Panc1 (cell line): ENCODE measurements at places on chromosomes 7 and 10.

DNA sequence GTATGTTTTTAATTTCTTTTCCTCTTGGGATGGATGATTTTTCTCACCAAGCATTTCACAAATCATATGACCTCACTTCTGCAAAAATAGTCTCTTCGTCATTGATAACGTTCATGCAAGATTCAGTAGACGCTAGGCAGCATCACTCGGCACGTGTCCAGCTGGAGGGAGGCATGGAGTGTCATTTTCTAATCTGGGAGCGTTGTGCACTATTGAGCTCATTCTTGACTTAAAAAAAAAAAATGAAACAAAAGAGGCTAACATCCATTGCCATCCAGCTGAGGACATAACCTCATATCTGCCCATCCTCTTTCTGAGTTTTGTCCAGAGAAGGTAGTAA lies 56.2 kb downstream of the COL17A1 start:
- no peak for DNase-seq

DNA sequence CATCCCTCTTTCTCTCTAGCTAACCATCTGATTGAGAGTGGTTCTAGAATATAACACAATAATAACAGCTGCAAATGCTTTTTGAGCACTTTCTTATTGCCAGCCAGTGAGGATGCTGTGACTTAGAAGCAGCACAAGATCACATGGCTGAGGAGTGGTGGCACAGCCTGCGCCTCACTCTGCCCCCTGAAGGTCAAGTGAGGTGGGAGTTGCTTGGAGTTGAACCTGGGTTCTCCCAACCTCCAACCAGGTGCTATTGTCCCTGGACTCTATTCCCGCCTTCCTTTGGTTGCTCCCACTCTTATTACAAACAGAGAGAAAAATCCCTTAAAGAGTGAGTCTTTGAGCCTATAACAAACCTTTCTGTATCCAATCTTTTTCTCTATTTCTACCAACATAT lies 280.3 kb upstream of the PODXL start:
- no peak for DNase-seq

DNA sequence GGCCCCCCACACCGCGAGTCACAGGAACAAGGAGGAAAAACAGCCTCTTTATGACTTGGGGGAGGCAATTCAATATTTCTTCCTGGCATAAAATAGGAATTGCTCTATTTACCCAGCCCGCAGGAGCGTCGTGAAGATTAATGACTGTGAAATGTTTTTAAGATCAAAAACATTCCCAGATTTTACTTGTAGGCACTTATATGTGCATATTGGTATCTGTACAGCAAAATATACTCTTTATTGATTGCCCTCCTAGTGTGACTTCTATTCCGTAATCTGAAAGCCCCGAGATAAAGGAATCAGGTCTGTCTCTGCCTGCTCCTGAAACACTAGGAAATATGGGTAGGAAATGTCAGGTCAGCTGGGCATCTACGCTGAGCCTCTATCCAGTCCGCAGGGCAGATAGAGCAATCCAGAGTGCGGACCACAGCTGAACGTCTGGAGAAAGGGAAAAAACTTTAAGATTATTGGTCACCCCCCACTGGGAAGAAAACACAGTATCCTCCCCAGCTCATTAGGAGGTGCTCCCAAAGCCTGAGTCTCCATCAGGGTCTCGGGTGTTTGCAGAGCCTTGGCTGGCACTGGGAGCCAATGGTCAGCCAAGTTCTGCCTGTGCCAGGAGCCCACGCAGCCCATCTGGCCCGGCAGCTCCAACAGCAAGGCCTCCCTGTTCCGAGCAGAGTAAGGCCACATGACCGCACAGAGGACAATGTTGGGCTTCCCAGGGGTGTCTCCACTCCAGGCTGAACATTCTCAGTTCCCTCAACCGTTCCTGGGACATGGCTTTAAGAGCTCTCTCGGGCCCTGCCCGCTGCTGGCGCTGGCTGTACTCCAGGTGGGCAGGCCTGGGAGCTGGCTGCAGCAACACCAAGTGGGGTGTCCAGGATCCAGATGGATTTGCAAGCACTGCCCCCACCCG lies 7.7 kb downstream of the CTBP2 start:
- DNase-seq = no peak

DNA sequence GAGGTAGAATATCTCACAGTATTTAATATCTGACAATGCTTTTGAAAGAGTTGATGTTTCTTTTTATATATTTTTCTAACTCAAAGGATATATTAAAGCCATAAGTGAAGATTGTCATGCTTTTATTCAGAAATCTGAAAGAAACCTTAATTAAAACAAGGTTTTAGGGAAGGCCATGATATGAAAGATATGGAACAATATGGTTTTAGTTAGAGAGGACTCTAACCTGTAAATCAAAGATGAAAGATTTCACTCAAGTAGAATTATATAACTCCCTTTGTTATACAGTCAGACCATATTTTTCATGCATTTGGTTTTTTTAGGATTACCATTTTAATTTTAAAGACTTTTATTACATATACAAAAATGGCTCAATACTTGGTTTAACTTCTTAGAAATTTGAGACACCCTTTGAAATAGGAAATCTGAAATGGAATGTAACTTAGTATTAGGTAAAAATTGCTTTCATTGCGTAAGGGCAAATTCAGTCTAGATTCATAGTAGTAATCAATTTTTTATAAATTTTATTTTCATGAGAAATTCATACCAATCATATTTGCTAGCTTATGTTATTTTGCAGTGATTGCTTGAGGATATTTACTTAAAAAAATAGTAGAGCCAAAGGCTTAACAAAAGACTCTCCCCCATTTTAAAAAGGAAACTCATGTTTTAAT lies 119.8 kb downstream of the TWIST1 start:
- no peak for DNase-seq

- no peak for DNase-seq
These were observed 96.8 kb downstream of the RAB18 start for GRCh38 chr10:27600930-27601329.

- DNase-seq = no peak
These were observed 77.2 kb downstream of the CDH23 start for GRCh38 chr10:71473671-71474599.

GRCh38 chr10:97228130-97228774 lies 42.5 kb upstream of the SLIT1 start:
- DNase-seq = no peak

DNA sequence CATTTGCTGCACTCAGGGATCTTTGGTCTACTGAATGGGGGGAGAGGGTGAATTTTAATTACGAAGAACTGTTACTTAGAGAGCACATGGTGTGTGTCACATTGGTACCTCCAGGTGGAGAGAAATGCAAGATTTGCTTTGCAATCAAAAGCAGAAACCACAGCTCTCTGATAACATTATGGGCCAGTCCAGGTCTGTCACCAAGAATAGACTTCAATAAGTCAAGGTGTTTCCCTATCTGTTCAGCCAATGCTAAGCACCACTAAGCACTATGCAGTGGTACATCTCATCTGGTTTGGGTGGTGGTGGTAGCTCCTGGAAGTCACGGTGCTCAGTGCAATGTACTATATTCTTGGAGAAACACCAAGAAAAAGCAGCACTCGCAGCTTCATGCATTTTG lies 119.6 kb upstream of the AFAP1L2 start:
- DNase-seq = no peak

GRCh38 chr7:100452513-100452912 lies 11.5 kb downstream of the SPACDR start:
- no peak for DNase-seq

DNA sequence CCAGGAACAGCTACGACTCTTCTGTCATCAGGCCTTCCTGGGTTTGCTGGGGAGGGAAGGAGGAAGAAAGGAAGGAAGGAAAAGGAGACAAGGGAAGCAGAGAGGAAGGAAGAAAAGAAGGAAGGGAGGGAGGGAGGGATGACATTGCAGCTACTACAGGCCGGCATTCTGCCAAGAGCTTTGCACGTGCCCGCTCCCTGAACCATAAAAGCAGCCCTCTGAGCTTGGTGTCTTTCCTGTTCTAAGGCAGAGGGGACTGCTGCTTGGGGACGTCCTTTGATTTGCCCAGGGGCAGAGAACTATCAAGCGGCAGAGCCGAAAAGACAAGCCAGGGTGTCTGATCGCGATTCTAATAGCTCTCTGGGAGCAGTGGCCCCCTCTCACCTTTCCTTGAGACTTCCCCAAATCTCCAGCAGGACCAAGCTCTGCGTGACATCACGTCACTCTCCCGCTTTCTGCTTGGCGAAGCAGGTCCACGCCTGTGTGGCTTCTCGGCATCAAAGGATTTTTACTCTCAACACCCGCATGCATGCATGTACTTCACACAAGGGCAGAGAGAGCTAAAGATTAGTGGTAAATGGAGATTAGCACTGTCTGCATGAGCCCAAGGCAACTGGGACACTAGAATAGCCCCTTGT lies 167.8 kb upstream of the AUTS2 start:
- no peak for DNase-seq

DNA sequence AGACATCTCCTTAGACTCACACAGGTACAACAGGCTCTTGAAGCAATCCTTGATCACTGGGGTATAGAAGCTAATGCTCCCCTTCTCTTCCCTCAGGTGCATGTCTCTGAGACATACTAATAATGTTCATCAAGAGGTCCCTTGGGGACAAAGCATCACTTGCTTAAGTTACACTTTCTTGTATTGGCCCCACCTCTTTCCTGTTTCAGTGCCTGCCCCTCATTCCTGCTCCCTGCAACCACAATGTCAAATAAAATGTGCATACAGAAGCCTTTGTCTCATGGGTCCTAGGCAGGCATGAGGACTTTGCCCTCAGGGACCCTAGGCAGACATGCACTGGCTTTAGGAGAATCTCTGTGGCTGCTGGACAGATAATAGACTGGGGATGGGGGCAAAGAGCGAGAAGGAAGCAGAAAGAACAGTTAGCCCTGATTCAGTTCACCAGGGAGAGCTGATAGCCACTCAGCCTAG lies 175.0 kb upstream of the NPY start:
- DNase-seq = no peak

- DNase-seq = no peak
These were observed 427 bp downstream of the PYROXD2 start for GRCh38 chr10:98414578-98414931.

DNA sequence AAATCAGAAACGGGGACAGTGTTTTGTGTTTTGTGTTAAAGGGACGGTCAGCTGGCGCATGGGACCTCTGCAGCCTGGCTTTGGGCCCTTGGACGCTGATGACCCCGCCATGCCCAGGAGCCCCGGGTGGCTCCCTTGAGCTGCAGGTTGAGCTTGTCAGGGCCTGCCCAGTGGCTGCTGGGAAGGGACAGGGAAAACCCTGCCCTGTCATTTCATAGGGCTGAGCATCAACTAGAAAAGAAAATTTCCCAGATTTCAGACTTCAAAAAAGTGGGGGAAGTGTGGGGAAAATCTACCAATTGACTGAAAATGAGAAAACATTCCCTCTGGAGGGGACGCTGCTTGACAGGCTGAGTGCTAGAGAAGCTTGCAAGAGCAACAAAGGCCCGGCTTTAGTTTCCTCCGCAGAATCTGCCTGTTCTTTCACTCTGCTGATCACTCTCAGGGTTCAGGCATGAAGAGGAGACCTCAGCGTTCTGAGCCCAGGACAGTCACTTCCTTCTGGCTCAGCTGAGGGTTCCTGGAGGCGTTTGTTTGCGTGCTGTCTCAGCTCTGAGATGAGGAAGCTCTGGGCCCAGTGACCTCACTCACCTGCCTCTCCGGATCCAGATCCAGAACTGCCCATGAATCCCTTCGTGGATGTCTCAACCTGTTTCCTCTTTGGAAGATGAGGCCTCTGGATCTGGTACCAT lies 18.6 kb upstream of the DNAJB6 start:
- DNase-seq = no peak

- no peak for DNase-seq
These were observed 44.8 kb downstream of the CHST3 start for GRCh38 chr10:72009051-72009424.

DNA sequence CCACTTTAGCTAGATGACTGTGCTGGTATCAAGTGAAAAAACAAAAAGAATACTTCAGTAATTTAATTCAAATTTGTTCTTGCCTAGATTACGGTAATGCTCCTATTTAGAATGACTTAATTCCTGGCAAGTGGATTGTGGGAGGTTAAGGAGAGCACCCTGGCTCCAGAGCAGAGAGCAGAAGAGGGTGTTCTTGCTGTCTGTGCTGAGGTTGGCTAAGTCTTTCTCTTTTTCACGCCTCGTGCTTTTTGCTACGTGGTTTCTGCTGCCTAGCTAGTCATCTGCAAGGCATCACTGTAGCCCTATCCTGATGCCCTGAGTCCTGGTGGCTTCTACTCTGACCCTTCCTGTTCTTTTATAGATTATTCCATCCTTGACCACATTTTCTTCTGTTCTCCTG lies 101.4 kb downstream of the INSYN2A start:
- no peak for DNase-seq

DNA sequence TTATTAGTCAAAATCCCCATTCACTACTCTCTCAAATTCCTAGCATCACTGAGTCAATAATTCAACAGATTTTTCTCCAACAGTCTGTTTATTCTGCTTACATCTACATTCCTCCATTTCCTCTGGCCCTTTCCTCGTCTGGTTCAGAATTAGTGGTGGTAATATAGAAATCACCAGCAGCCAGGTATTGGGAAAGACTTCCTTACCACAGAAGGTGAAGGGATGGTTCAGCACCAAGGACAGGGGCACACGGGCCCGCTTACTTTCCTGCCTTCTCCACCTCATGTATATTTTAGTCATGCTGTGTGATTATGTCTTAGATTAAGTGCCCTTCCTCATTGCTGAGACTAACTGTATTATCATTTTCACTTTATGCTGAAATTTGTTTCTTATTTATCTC lies 70.4 kb upstream of the APBB1IP start:
- no peak for DNase-seq

DNA sequence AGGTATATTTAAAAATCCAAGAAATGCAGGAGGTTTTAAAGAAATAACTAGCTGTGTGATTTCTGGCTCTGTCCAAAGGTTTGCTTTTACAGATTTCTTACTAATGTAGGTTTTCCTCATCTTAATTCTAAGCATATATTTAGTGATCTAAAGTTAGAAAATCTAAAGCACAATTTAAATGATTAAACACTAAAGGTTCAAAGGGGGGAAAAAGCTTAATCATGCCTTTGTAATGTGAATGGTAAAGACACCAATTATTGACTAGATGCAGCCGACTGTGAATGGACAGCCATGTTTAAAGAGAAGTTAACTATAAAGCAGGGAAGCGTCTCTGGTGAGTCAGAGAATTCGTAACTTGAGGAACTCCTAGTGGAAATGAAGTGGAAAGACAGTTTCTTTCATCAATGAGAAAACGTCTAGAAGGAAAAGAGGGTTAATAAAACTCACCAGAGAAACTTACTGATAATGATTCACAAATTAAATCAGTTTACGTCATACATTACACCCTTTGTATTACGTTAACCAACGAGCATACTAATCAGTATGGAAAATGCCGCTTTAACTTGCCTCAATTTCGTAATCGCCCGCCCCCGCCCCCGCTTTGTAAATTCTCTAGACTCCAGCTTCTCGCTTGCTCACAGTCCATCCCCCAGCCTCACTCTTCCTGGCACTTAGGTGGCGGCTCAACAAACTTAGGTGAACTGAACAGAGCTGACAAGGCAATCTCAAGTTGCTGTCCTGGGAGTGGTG lies 1.1 kb upstream of the HBP1 start:
- peak; percentile 63 for DNase-seq

GRCh38 chr10:132575320-132576201 lies 38.0 kb downstream of the INPP5A start:
- DNase-seq = peak; percentile 32

GRCh38 chr7:151745706-151746105 lies 131.2 kb downstream of the PRKAG2 start:
- no peak for DNase-seq

- DNase-seq = no peak
These were observed 121.5 kb downstream of the VIPR2 start for GRCh38 chr7:159023206-159023605.
